Muscle of arm (tissue), 14 donors: ENCODE measurements at places on chromosomes 12 and 14. TPM values are rescaled to one million over a fixed set of nuclear protein-coding genes. Genes with fewer than 3 reads are reported as not detected.

The ITPR2 gene
- polyA plus RNA-seq: 7.1 TPM

The SMIM41 gene
- not detected for polyA plus RNA-seq

The CTSG gene
- 1.1 TPM for polyA plus RNA-seq

The AQP5 gene
- 0.57 TPM for polyA plus RNA-seq

The PLEK2 gene
- polyA plus RNA-seq: 1.8 TPM

The EFS gene
- polyA plus RNA-seq: 35.7 TPM
